ENCODE measurements at places on chromosomes 2 and 18.
A peak's percentile ranks its signal among the peaks of the same experiment; 100 is the strongest.

- no peak for DNase-seq
Observed at GRCh38 chr2:192593561-192593960, 398.8 kb upstream of the TMEFF2 start.

GRCh38 chr2:101696272-101697123 lies 1.0 kb upstream of the MAP4K4 start:
- DNase-seq: no peak

- no peak for DNase-seq
Observed at GRCh38 chr2:46424937-46425336, 54.4 kb upstream of the TMEM247 start.

GRCh38 chr2:72270556-72271275 lies 123.1 kb upstream of the CYP26B1 start:
- no peak for DNase-seq

- no peak for DNase-seq
Observed at GRCh38 chr2:223055140-223055539, 3.1 kb downstream of the KCNE4 start.

- no peak for DNase-seq
Observed at GRCh38 chr2:134177351-134177931, 76.4 kb upstream of the MGAT5 start.

DNA sequence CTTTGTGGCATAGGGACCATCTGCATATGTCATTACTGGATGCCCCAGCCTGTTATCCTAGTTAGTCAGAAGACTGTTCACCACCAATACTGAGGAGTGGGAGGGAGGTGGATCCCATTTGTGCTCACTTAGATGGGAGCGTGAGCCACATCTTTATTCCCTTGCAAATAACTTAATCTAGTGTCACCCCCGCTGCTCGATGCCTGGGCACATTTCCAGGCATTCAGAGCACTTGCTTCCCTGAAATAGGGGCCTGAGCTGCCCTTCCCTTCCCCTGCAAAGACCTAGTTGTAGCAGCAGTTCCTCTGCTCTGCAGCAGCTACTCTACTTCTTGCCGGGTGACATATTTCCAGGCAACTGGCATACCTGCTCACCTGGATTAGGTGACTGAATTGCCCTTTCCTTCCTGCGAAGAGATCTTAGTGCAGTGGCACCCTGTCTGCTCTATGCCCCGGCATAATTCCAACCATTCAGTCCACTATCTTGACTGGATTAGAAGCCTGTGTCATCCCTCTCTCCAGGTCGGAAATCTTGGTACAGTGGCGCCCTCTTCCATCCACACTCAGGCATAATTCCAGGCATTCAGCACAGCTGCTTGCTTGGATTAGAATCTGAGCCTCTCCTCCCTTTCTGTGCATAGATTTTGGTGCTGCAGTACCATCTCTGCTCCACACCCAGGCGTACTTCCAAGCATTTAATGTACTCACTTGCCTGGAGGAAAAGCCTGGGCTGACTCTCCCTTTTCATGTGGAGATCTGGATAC lies 1389.1 kb upstream of the TMEFF2 start:
- DNase-seq: peak; percentile 85
